ENCODE measurements at places on chromosomes 3 and 15.
A peak's percentile ranks its signal among the peaks of the same experiment; 100 is the strongest.

- DNase-seq, result no peak
Measured at GRCh38 chr3:8518138-8518537, 16.5 kb downstream of the LMCD1 start.

DNA sequence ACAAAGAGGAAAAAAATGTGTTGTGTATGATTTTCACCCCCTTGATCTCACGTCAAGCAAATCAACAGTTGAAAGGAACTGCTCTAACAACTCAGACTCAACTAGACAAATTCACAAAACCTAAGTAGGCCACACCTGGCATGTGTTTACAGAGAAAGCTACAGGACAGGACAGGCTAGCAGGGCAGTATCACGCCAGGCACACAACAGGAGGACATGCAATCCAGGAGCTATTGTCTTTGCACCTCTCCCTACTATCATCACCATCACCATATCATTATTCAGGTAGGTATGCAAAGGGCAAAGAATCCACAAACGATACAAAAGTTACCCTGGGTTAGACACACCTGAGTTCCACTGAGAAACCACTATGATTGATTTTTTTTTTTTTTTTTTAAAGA lies 86.4 kb downstream of the TBL1XR1 start:
- DNase-seq, result no peak

GRCh38 chr3:64575211-64575844 lies 112.5 kb downstream of the ADAMTS9 start:
- peak; percentile 46 for DNase-seq

- no peak for DNase-seq
Measured at GRCh38 chr15:27091270-27091940, 120.4 kb downstream of the GABRG3 start.

All from ELF-1 (cell line).